ENCODE measurements at places on chromosomes 2 and 18.

- DNase-seq, result no peak
Observed at GRCh38 chr18:27652480-27653121, 467.5 kb upstream of the CHST9 start.

GRCh38 chr2:100630473-100630977, 67.7 kb downstream of the PDCL3 start:
- no peak for DNase-seq

DNA sequence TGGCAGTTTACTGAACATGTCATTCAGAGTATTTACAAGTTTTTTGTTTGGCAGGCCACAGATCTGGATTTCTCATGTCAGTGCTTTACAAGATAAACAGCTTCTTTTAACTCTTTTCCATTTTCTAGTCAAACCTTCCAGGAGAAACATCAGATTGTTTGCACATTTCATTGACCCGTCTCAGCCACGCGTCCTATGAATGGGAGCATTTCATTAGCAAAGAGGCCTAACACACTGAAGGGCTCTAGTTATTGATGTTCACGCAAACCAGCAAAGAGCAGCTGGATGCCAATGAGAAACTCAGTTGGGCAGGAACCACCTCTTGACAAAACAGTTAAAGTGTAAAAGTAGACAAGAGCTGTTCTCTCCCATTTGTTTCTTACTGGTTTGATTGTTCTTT, 29.2 kb upstream of the MFF start:
- no peak for DNase-seq

GRCh38 chr2:20615466-20616241, 35.2 kb downstream of the HS1BP3 start:
- DNase-seq, result no peak

GRCh38 chr18:37778417-37779165, 213.0 kb upstream of the CELF4 start:
- DNase-seq, result peak; percentile 72

DNA sequence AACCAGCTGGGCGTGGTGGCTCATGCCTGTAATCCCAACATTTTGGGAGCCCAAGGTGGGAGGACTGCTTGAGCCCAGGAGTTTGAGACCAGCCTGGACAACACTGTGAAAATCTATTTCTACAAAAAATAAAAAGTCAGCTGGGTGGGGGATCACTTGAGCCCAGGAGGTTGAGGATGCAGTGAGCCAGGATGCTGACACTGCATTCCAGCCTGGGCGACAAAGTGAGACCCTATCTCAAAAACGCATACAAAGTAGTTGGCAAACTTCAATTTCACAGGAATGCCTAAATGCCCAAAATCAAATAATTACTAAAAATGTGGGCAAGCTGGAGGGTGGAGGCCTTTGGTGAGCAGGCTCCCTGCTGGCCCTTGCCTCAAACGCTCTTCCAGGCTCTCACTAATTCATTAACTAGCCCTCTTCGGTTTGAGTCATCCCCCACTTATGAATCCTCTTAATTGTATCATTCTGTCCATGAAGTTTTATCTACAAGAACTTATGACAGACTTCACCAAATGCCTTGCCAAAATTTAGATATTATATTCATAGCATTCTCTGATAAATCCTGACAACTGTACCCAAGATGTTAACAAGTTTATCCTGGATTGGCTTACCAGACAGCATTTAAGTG, 68.7 kb upstream of the ZFP36L2 start:
- no peak for DNase-seq

DNA sequence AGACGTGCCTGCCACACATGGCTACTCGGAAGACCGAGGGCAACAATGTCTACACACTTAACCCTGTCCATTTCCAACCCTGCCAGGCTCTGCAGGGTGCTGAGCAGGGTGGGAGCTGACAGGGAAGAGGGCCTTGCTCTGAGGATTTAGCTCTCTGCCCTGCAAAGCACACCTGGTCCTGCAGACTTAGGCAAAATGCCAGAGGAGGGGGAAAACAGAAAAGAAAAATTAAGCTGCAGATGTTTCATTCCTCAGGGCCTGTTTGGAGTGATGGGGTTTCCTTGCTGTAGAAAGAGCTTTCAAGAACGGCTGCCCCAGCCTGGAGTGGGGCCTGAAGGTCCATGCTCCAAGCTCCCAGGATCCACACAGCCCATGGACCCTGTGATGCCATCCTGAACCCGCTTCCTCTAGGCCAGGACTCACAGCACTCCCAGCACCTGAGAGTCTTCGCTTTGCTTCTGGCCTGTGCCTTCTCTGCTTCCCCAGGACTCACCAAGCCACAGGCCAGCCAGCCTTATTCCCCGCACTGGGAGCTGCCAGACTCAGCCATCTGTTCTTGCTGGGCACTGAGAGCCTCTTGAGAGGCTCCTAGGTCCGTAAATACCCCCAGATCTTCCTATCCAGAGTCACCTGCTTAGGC, 9.1 kb upstream of the TEX51 start:
- DNase-seq, result no peak

DNA sequence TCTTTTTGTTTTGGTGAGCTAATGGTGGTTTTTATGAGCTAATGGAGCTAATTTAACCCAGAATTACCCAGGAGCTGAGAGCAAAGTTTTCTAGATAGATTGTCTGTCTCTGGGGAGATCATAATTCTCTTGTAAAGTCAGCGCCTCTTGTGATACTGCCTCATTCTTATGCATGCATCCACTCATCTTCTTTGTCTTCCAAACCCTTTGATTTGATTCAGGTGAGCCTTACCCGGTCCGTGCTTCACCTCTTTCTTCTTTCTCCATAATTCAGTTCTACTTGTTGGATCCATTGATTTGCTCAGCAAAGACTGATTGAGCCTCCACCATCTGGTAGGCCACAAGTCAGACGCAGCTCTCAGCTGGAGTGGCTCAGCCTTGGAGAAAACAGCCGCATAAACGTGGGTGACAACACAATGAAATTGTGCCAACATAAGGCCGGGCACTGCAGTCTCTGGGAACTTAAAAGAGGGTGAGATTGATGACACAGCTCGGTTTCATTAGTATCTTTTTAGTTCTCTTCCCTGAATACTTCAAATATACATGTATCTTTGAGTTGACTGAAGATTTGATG, 158.5 kb upstream of the SH3BP4 start:
- DNase-seq, result no peak

DNA sequence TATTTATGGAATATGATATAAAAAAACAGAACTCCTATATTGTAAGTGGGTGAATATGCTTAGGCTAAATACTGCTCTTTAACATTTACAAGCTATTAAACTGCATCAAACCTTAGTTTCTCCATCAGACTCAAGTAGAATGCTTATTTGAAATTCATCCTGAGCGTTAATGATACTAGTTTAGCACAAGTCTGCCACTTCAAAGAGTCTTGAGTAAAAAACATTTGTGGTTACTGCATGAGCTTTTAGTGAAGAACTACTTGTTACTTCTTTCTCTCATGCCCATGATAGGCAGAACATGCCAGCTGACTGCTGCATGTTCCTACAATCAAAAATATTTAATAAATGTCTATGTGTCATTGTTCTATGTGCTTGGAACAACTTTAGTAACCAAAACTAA, 12.1 kb downstream of the YES1 start:
- DNase-seq, result no peak

DNA sequence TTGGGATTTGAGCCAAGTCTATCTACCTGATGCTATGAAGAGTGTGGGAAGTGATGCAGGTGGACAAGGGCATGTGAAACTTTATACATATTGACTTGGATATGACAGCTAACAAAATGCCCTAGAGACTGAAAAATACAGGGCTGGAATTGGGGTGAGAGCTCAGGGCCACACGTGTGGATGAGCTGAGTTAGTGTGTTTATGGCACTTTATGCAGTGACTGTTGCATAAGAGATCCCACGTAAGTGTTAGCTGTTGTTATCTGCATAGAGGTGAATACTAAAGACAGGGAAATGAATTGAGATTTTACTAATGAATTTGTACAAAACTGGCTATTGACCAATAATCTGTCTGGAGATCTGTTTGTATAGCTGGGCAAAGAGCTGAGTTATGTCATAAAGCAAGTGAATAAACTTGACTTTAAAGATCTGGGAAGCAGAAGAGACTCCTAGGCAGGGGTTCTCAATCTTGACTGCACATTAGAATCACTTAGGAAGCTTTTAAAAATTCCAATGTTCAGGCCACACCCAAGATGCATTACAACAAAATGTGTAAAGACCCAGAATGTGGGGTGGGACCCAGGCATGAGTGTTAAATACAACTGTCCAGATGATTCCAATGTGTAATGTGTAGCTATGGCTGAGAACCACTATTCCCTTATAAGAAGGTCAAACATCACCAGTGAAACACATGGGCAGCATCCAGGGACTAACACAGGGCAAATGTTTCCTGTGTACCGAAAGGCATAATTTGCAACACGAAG, 74.2 kb upstream of the STK17B start:
- no peak for DNase-seq

DNA sequence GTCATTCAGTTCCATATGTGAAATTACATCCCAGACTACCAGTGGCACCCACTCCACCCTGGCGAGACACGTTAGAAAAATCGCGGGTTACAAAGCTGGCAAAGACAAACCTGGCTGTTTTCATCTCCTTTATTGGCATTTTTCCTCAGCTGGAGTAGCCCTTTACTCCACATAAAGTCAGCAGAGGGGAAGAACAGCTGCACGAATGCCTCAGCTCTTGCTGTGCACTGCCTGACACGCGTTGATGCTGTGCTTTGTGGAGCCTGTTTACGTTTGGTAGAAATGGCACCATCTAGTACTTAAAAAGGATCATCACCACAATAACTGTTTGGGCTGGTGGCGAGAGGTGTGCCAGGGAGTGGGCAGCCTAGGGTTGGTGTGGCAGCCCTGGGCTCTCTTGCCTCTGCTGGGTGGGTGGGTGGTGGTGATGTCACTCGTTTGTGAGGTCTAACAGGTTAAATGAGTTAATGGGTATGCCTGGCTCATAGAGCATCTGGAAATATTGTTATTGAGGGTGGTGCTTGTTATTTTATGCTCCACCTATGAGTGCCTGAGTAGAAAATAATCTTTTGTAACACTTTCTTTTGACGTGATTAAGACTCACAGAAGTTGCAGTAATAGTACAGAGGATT, 16.4 kb downstream of the FARP2 start:
- DNase-seq, result no peak

- DNase-seq, result no peak
Observed at GRCh38 chr2:100008956-100009355, 133.4 kb downstream of the AFF3 start.

- no peak for DNase-seq
Observed at GRCh38 chr2:206641226-206641625, 1.1 kb upstream of the FAM237A start.

GRCh38 chr2:235949567-235950472, 218.4 kb downstream of the GBX2 start:
- no peak for DNase-seq

DNA sequence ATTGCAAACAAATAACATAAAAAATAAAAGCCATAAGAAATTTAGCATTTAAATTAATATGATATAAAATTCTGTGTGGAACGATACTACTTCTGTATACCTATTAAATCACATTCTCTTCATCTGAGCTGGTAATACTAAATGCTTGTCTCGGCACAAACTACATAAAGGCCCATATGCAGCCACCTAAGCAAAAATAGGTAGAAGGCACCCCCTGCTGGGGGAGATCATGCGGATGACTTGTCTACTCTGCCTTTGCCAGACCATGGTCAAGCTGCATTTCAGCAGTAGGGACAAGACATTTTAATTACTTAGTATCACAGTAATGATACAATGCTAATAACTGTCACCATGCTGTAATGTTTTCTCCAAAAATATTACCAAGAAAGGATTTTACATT, 108.0 kb downstream of the CDH19 start:
- peak; percentile 42 for DNase-seq

DNA sequence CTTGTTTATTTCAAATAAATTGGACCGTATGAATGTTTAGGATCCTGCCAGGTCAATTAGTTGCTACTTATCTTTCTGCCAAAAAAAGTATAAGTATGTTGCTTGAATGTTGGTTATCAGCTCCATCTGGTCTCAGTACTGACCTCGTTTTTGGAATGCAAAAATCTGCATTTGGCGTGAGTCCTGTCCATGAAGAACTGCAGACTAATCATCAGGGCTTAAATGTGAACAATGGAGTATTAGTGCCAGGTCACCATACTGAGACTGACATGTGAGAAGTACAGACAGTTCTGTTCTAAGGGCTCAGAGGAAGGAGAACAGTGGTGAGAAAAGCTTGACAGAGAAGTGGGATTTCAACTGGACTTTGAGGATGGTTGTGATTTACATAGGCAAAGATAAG, 393.1 kb upstream of the SLC14A2 start:
- no peak for DNase-seq

DNA sequence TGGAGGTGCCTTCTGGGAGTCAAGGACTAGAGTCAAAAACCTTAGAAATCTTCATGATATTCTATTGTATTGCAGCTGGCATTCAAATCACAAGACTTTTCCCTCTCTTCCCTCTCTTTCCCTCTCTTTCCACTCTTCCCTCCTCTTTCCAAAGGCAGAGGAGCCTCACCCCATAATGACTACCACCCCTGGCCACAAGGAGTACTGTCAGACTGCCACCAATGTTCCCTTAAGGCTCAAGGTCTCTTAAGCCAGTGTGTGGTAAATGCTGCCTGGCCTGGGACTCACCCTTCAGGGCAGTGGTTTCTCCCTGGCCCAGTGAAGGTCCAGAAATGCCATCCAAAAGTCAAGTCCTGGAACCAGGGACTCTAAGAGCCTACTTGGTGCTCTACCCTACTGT, 605.9 kb upstream of the PKDCC start:
- DNase-seq, result no peak

GRCh38 chr2:11540148-11540995, 6.5 kb downstream of the GREB1 start:
- DNase-seq, result peak; percentile 40

DNA sequence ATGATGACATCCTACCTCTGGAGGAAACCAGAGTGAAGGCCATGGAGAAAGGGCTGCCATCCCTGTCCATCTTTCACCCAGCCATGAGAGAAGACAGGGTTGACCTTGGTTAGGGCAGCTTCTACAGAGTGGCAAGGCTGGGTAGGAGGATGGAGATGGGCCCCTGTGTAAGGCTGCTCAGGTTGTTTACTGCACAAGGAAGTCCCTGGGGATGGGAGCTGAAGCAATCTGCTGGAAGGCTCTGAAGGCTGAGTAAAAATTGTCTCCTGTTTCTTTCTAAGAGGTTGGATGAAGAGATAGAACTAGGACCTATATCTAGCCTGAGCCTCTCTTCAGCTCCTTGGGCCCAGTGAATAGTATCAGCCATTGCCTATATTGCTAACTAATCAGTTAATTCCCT, 14.4 kb downstream of the ELMOD3 start:
- no peak for DNase-seq

DNA sequence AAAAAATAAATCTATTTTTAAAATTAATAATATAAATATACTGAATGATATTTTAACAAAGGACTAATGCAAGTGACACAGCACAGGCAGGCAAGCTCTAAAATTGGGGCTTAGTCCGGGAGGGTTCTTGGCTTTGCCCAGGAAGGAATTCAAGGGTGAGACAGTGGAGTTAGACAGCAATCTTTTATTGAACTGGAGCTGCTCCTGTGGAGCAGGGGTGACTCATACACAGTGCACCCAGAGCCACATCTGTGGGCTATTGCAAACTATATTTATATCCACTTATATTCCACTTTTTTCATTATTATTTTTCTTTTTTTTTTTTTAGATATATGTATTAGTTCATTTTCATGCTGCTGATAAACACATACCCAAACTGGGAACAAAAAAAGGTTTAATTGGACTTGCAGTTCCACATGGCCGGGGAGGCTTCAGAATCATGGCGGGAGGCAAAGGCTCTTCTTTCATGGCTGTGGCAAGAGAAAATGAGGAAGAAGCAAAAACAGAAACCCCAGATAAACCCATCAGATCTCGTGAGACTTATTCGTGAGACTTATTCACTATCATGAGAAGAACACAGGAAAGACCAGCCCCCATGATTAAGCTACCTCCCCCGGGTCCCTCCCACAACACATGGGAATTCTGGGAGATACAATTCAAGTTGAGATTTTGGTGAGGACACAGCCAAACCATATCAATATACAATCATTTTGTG, 437.1 kb downstream of the BCL11A start:
- no peak for DNase-seq
